EH (cell line): ENCODE measurements at places on chromosomes 3 and 15.

- peak; percentile 81 for DNase-seq
Observed at GRCh38 chr15:60413231-60413824, 15.5 kb upstream of the ANXA2 start.

DNA sequence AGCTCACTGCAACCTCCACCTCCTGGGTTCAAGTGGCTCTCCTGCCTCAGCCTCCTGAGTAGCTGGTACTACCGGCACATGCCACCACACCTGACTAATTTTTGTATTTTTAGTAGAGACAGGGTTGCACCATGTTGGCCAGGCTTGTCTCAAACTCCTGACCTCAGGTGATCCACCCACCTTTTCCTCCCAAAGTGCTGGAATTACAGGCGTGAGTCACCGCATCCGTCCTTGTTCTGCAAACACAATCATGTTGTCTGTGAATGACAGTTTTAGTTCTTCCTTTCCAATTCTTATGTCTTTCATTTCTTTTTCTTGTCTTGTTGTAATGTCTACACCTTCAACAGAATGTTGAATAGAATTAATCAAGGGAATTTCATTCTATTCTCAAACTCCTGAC is 16.3 kb upstream of the SMCO1 start:
- DNase-seq, result no peak

DNA sequence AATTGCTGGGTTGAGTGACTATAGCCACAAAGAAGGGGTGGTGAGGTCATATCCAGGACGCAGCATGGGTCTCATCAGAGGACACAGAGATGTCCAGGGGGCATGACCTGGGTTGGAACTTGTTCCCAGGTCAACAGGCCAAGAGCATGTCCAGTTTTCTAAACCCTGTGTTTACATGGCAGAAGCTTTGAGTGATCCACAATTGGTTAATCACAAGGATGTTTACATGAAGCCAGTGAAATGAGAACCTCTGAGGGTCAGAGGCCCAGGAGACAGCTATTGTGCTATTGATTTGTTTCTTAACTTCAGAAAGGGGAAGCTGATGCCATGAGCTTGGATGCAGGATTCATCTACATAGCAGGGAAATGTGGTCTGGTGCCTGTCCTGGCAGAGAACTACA is 42.2 kb upstream of the TOPBP1 start:
- no peak for DNase-seq

DNA sequence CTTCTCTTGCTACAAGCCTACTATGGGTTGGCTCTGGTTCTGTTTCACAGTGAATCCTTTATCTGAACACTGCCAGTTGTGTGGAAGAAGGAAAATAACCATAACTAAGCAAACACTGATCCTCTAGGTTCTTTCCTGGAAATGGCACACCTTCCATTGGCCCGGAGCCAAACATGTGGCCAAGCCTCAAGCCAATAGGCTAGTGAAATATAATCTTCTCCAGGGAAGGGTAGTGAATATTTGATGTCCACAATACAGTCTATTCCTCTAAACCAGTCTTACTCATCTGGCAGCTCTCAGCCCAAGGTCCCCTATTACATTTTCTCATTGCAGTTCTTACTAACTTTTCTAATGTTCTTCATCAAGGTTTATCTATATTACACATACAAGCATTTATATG is 921.3 kb downstream of the TUSC7 start:
- no peak for DNase-seq

- DNase-seq, result no peak
Observed at GRCh38 chr3:74562558-74563269, 51.7 kb downstream of the CNTN3 start.

DNA sequence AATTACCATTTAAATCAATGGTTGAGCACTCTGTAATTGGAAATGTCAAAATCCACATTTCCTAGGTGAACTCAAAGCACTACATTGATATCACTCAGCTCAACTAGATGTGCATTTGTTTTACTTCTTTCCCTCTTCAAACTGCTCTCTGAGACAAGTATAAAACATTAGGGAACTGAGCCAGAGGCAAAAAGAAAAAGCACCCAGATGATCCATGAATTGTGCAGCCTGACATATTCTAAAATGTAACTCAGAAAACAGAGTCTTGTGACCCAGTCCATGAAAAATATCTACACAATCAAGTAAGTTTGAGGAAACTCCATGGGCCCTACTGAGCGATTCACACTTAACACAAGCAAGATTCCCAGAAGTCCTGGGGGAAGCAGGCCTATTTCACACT is 9.8 kb downstream of the SRGAP3 start:
- DNase-seq, result no peak

- no peak for DNase-seq
Observed at GRCh38 chr15:94621736-94622135, 390.4 kb downstream of the MCTP2 start.

DNA sequence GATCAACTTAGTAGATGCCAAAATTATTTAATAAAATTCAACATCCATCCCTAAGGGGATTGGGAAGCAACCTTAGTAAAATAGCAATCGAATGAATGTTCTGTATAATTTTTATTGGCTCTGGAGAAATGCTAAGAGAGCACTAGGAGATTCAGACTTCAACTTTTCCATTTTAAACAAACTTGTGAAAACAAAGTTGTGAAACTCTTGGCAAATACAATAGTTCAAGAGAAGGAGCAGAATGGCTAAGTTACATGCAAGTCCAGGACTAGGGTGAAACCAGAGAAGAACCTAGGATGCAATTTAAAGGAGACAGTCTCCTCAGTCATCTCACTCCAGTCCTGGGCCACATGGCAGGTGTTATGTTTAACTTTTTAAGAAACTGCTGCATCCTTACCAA is 16.7 kb upstream of the ZNF280D start:
- DNase-seq, result peak; percentile 60

- no peak for DNase-seq
Observed at GRCh38 chr3:60440869-60441268, 810.4 kb downstream of the FHIT start.

DNA sequence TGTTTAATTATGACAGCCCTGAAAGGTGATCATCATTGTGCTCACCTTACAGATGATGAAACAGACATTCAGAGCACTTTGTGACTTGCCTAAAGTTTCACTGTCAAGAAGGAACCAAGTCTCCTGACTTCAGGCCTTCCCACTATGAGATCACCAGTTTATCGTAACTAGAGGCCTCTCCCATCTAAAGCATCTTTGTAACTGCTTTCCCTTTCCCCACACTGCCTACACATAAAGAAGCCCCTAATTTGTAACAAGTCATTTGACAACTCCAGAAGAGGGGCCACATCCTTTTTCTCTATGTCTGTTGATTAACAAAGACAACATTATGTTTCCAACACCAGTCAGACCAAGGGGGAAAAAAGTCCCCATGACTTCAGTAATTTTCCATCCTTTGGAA is 1.1 kb downstream of the KLHL6 start:
- no peak for DNase-seq

GRCh38 chr3:13322324-13322723 is 97.8 kb downstream of the NUP210 start:
- no peak for DNase-seq

DNA sequence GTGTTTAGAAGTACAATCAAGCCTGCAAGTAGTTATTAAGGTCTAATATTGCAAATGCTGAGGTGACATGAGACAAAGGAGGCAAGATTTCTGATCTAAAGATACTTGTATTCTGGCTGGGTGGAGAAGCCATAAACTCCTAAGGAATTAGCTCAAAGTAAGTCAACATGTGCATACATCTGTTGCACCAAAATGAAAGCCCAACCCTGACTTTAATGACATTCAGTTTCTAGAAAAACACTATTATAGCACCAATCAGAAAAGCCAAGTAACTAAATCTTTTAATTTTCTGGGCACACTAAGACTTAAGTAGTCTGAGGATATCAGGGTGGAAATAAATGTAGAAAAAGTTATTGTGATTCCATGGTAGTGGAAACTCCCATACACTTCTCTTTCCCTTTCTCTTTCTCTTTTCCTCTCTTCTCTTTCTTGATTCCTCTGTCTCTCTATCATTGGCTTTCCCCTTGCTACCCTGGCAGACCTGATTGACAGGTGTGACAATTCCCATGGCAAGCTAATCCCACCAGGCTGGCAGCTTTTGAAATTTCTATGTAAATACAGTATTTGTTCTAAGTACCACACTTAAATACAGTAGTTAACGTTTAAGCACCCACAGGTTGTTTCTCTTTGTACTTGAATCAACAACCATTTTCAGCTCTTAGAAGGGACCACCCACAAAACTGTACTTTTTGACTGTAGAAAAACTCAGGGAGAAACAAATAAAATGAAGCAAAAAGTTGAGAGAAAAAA is 528.4 kb upstream of the SEMA6D start:
- no peak for DNase-seq

DNA sequence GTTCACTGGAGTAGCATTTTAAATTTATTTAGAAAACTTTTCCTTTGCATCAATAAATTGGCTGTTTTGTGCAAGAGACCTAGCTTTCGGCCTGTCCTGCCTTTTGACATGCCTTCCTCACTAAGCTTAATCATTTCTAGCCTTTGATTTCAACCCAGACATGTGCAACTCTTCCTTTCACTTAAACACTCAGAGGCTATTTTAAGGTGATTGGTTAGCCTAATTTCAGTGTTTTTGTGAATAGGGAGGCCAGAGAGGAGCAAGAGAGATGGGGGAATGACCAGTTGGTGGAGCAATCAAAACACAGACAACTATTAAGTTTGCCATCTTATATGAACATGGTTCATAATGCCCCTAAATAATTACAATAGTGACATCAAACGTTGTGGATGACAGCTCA is 333.4 kb downstream of the SLC9A9 start:
- DNase-seq, result no peak

GRCh38 chr15:51758645-51759044 is 7.2 kb downstream of the TMOD2 start:
- peak; percentile 90 for DNase-seq

DNA sequence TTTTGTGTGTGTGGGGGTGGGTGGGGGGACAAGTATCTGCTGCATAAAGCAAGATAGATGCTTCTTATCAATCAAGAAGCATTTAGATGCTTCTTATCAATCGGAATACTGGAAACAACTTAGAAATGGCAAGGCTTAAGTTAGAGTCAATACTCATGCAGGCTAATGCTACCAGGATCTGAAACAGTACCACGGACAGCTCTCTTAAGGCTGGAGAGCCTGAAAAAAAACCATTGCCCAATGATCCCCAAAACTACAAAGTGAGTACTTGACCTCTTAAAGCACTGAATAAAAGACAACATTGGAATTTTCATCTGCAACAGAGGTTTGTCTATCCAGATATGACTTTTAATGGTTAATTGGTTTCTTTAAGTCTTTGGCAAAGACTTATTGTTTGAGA is 262.3 kb downstream of the GAP43 start:
- DNase-seq, result peak; percentile 10

DNA sequence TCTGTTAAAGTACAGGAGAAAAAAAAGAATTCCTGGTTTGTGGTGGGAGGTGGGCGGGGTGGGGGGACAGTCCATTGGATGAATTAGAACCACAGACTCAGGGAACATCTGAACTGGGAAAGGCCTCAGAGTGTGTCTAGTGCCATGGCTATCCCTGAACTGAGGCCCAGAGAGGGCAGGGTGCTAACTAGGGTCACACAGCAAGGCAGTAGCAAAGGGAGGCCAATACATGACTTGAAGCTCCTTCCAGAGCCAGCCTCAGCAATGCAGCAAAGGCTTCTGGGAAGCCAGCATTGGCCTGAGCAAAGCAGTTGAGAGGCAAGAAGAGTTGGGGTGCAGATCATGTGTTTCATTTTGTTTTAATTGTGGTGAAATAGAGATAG is 85.4 kb downstream of the SMAD6 start:
- no peak for DNase-seq

- peak; percentile 99 for DNase-seq
Observed at GRCh38 chr15:74040109-74040850, 42.1 kb downstream of the GOLGA6A start.

GRCh38 chr3:133821767-133822638 is 16.4 kb downstream of the SRPRB start:
- peak; percentile 74 for DNase-seq
